Stimulated activated CD4-positive, alpha-beta T cell treated with anti-CD3 and anti-CD28 coated beads, Interleukin-1b, Interleukin-23, amount 100 ng/mL, for 1 hour (primary cell): ENCODE measurements at places on chromosomes 2 and 18.
A peak's percentile ranks its signal among the peaks of the same experiment; 100 is the strongest.

DNA sequence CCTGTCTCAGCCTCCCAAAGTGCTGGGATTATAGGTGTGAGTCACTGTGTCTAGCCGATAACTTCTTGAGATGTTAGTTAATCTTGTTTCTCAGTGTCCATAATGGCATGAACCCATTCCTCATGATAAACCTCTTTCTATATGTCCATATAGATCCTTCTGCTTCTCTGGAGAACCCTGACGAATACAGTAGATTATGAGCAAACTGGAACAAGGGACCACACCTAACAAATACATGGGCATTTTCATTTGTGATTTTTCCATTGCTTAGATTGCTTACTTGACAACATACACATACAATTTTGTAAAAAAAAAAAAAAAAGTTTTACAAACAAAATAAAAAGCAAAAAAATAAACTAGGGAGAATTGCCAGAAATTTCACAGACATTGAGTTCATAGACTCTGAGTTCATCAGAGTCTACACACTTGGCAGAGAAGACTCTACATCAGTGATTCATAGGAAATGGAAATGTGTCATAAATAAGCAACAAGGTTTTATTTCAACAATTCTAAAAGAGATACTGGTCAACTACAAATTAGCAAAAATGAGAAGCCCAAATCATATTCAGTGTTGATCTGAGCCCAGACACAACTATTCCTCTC lies 96.7 kb downstream of the GALR1 start:
- DNase-seq, result no peak

GRCh38 chr2:54423213-54423612 lies 32.9 kb upstream of the SPTBN1 start:
- no peak for DNase-seq

DNA sequence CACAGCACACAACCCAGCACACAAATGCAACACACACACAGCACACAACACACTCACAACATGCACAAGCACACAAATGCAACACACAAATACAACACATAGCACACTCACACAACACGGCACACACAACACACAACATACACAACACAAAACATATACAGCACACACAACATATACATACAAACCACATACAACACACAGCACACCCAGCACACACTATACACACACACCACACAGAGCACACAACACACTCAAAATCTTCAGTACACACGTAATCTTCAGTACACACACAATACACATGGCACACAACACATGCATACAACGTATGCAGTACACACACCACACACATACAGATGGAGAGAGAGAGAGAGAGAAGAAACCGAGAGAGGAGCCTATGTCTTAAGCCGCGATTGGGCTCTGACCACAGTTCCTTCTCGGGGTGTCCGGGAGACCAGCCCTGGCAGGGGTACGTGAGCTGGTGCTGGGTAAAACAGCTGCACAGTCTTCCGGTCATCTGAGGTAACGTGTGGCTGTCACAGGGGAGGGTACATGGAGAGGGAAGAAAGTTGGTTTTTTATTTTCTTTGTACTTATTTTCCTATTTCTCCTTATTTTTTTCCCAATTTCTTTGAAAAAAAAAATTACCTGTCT lies 25.1 kb downstream of the POU3F3 start:
- no peak for DNase-seq

GRCh38 chr2:97750017-97750416 lies 36.6 kb downstream of the ZAP70 start:
- no peak for DNase-seq

DNA sequence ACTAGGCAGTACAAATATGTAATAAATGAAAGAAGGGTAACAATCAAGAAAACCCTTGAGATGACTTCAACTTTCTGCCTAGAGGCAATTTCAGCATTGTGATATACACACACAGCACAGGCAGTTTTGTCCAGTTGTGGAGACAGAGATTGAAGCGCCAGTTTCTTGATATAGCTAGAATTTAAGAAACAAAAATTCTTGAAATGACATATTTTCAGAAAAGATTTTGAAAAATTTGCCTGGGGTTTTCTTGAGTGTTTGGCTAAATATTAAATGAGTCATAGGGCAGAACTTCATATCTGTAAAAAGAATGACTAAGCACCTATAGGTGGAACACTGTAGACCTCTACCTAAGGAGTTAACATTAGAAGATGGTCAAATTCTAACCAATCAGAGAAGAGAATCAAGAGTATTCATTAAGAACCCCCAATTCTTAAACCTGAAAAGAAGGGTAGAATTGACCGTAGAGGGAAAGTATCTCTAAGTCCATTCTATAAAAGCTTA lies 1266.8 kb upstream of the TMEFF2 start:
- no peak for DNase-seq

DNA sequence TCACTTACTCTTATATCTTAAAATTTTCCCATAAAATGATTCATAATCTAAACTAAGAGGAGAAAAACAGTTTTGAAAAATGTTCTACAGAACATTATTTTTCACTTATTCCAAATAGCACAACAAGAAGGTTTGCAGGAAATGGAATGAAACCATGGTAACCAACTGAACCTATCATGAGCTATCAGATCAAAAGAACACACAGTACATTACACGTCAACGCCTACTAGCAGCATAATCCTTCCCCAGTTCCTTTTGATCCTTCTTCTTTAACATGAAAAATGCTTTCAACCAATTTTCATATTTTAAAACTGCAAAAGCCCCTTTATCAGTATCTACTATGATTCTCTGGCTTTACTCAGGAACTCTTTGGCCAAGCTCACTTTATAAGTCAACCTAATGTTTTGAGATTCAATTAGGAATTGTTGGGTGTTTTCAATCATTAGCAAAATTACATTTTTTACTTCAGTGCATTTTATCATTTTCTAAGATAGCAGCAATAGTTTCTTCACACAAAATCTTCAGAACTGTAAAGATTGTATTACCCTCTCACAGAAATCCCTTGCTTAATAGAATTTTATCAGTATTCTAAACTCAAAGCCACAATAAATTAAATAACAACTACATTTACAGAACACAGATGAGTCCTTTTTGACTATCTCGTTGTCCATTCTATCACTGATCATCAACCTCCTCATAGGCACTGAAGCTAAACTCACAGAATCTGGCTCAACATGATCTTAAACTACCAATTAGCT lies 102.5 kb downstream of the CHN1 start:
- no peak for DNase-seq

DNA sequence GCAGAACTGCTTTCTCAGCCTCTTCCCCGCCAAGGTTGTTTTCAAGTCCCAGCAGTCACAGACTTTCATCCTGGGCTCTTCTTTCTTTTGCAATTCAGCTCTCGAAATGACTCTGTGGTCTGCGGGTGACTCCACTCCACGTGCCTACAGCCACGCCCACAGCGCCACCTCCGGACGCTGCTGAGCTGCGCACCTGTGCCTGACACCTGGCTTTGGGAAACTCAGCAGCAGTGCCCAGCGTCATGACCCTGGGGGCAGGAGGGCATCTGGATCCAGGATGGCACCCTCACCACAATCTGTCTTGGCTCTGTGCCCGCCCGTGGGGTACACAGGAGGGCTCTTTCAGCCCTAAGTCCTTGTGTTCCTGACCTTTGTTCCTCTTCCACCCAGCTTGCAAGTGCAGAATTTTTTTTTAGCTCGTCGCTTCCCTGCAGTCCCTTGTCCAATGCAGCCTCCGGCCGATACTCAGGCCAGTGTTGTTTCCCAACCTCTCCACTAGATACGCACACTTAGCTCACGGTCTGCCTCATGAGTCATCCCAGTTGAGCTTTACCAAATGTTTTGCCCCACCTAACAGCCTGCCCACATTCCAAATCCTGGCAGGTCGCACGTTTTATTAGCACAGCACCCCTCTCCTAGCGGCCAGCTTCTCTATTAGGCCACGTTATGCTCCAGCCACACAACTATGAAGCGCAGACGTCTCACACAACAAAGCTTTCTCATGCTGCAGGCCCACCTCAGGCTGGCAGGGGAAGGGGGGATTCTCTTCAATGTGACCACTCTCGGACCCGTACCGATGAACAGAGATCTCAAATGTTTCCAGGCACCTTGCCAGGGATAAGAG lies 6.5 kb upstream of the CAPN10 start:
- peak; percentile 48 for DNase-seq

- DNase-seq, result no peak
Observed at GRCh38 chr2:238848976-238849853, 1.3 kb downstream of the TWIST2 start.

DNA sequence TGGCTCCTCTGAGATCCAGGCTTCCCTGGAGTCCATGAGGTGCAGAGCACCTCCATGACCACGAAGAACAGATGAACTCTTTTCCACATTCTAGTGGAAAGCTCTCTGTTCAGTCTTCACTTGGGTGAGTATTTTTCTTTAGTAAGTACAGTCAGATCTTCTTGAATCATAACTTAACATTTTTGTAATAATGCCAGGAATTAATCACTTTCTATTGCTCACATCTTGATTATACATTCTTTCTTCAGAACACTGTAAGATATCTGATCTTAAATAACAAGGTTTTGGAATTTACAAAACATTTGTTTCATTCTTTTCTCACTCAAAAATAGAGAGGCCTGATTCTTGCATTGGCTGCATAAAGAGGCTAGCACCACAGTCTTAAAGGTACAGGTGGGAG lies 45.4 kb upstream of the RND3 start:
- DNase-seq, result no peak
